ENCODE measurements at places on chromosomes 3 and 15. TPM values are rescaled to one million over a fixed set of nuclear protein-coding genes. Genes with fewer than 3 reads are reported as not detected.

CLDN18 gene
- not detected for total RNA-seq

DNA sequence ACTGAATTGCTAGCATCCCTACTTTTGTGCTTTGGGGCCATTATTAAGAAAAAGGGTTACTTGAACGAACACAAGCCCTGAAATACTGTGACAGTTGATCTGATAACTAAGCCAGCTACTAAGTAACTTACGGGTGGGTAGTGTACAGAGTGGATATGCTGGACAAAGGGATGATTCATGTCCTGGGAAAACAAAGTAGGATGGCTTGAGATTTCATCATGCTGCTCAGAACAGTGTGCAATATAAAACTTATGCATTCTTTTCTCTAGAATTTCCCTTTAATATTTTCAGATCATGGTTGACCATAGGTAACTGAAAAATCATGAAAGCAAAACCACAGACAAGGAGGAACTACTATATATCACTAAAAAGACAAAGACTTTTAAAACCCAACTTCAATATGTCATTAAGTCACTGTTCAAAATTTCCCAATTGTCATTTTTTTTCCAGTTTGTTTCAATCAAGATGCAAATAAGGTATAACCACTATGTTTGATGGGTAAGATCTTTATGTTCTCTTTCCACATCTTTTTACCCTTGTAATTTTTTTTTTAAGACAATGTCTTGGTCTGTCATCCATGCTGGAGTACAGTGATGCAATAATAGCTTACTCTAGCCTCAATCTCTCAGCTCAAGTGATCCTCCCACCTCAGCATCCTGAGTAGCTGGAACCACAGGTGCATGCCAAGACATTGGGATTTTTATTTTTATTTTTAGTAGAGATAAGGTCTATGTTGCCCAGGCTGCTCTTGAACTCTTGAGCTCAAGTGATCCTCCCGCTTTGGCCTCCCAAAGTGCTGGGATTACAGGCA, 67.7 kb downstream of the IFT80 start:
- DNase-seq = no peak

GRCh38 chr3:134797741-134798451, 2.8 kb downstream of the EPHB1 start:
- DNase-seq = no peak

HIGD2B gene
- total RNA-seq = 0.41 TPM

- DNase-seq = no peak
These were observed 89.1 kb upstream of the SLC2A2 start for GRCh38 chr3:171115667-171116066.

DNA sequence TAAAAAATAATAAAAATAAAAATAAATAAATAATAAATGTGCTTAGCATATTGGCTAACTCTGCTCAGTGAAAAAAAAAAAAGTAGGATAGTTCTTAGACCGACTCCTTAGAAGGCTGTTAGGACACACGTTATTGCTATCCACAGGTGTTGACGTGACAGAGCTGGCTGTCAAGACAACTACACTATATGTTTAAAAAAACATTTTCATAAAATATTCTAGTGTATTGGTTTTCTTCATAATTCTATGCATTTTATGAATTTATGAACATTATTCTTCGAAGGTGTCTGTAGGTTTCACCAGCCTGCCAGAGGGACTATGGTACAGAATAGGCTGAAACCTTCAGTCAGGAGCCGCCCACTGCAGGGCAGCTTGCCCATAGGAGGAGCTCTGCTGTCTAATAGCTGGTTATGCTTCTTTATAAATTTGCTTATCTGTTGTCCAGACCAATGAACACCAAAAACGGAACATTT, 9.2 kb downstream of the TM4SF1 start:
- DNase-seq = no peak

DNA sequence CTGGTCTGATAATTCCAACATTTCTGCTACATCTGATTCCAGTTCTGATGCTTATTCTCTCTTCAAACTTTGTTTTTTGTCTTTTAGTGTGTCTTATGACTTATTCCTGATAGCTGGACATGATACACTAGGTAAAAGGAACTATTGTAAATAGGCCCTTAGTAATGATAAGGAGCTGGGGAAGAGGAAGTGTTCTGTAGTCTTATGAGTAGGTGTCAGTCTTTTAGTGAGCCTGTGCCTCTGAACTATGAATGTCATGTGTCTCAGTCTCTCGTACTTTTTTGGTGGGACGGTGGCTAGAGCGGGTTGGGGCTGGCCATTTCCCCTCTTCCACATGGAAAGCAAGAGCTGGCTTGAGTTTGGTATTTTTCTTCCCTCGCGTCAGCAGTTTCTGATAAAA, 41.2 kb downstream of the PCCB start:
- DNase-seq = no peak

DNA sequence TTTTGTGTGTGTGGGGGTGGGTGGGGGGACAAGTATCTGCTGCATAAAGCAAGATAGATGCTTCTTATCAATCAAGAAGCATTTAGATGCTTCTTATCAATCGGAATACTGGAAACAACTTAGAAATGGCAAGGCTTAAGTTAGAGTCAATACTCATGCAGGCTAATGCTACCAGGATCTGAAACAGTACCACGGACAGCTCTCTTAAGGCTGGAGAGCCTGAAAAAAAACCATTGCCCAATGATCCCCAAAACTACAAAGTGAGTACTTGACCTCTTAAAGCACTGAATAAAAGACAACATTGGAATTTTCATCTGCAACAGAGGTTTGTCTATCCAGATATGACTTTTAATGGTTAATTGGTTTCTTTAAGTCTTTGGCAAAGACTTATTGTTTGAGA, 262.3 kb downstream of the GAP43 start:
- no peak for DNase-seq

- DNase-seq = no peak
These were observed 3.0 kb downstream of the PLA1A start for GRCh38 chr3:119600732-119601131.

GRCh38 chr3:138846262-138846791, 11.6 kb upstream of the PIK3CB start:
- no peak for DNase-seq

LNP1 gene
- 2.2 TPM for total RNA-seq

SERINC4 gene
- not detected for total RNA-seq

DNA sequence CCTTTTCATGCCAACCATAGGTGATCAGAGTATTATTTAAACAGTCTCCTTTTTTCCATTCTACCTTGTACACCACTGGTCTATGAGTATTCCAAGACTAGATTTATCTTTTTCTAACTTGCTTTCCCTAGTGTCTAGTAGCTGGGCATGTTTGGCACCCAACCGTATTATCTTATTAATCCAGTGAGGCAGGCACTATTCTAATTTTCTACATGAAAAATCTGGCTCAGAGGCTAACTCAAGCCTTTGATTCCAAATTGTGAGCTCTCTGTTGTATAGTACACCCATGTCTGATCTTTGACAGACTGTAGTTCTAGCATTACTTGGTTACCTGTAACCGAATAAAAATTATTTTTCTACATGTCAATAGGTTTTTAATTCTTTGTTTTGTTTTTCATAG, 76.7 kb upstream of the PLXND1 start:
- no peak for DNase-seq

GRCh38 chr3:188776447-188776846, 395.3 kb upstream of the TPRG1 start:
- DNase-seq = no peak

All from CD4-positive, alpha-beta memory T cell (primary cell).